ENCODE measurements at places on chromosomes 13 and 19.

DNA sequence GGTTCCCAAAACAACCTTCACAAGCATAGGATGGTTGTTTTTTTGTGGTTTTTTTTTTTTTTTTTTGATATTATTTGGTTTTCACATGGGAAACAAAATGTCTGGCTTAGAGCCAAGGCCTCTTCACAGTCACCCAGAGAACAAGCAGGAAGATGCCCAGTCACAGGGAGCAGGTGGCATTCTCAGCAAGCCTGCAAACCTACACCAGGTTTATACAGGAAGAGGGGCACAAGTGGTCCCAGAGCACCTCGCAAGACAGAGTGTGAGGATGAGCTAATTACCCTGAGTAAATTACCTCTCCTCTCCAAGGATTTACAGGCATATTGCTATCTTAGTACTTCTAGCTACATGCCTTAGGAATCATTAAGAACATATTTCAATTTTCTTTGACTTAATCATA is 1375.6 kb downstream of the EFNB2 start:
- DNase-seq, result no peak

- DNase-seq, result no peak
Observed at GRCh38 chr13:34513526-34513925, 428.5 kb upstream of the NBEA start.

DNA sequence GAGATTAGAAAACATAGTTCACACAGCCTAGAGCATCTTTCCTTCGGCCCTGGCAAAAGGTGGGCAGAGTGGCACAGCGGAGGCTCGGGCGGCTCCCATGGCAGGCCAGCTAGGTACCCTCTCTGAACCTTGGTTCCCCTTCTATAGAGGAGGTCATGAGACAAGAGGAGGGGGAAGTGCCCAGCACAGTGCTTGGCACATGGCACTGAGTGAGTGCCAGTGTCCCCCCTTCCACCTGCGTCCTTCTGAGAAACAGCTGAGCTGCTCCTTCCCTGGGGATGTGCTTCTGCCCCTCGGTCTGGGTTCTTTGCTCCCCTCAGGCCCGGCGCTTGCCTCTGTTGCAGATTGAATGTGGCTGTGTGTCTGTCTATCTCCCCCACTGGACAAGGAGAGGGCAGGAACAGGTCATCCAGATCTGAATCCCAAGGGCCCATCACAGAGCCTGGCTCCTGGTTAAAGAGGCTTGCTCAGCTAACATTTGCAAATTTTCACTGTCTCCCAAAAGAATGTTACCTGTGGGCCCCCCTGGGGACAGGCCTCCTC is 165.6 kb downstream of the USP12 start:
- DNase-seq, result no peak

- DNase-seq, result no peak
Observed at GRCh38 chr19:18736415-18737336, 53.2 kb downstream of the CRTC1 start.

GRCh38 chr13:98189841-98190505 is 12.9 kb upstream of the RNF113B start:
- DNase-seq, result no peak

Data from T-helper 9 cell (primary cell).